ENCODE measurements at places on chromosomes 3 and 15.

GRCh38 chr15:61764981-61765380, 295.3 kb downstream of the VPS13C start:
- no peak for DNase-seq

DNA sequence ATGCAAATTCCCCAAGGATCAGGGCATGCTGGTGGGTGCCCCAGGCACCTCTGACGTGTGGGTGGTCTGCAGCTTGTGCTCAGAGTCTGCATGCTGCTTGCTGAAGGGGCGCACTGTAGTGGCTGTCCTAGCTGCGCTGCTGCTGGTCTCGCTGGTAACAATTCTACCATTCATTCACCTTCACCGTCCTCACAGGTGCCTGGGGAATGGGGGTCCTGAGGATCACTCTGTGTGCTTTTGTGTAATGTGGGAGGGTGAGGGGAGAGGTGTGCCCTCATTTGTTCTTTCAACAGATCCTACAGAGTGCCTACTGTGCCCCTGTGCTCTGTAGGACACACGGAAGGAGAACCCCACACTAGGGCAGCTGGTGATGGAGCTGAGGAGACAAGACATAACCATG, 2.1 kb upstream of the ITGA11 start:
- DNase-seq, result no peak

- DNase-seq, result no peak
These were observed 6.7 kb upstream of the TMPRSS7 start for GRCh38 chr3:112027826-112028225.

GRCh38 chr3:124407260-124407659, 323.0 kb upstream of the UMPS start:
- no peak for DNase-seq

DNA sequence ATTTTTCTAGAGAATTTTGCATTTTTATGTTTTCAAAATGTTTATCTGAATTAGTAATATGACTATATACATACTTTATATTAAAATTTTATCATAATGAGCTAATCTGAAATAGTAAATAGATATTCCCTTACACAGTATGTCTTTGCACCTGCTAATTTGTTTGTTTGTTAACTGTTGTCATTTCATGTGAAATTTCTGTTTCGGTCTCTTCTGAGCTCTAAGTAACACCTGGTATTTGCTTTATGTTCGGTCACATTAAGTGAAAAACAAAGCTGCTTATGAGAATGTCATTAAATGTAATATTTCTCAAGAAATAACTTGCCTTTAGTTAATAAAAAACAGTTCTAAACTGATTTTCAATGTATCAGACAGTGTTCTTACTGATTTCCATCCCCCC, 61.1 kb downstream of the FNDC3B start:
- DNase-seq, result no peak

GRCh38 chr3:47133641-47134040, 30.3 kb downstream of the SETD2 start:
- DNase-seq, result no peak

DNA sequence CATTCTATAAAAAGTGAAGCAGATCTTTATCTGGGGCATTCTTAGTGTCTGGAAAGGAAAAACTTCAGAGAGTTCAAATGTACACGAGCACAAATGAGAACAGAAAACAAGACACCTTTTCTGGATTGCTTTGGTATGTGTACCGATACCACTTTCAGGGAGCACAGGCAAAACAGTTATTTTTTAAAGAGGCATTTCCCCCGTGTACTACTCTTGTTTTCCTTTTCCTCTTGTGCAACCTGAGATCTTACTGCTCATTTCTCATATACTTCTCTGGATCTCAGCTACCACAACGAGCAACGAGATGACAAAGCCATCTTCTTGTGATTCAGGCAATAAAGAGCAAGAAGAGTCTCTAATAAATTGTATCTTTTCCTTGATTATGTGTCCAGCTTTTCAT, 463.6 kb downstream of the SHQ1 start:
- no peak for DNase-seq

GRCh38 chr15:85794598-85795336, at the start of gene KLHL25:
TSS of gene KLHL25 (minus strand) at chr15:85794925. CDS start at chr15:85769810, 25,115 bp downstream.
- peak; percentile 52 for DNase-seq

DNA sequence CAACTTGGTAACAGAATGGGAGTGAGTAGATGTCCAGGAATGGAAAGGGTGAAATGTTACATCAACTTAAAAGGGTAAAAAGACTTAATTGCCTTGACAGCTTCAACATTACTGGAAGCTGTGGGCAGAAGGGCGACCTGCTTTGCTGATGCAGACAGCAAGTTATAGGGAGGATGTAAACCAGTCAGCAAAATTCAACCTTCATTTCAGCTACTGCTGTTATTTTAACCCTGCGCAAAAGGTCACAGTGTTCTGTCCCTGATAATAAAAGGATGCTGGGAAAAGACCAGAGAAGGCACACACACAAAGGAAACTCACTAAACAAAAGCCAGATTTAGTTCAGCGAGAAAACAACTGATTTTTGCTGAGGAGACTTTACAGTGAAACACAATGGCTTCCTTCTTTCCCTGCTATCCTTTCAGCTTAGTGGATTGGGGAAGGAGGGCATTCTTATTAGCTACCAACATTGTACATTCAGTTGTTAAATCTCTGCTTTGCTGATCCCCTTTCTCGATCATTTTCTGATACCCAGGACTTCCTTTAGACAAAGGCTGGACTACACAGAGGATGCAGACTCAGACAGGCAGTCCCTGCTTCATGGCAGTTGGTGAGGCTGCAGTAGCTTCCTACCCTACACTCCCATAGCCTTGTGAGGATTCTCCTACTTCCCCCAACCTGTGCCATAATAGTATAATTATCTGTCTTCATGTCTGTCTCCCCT, 62.0 kb downstream of the P3H2 start:
- no peak for DNase-seq

DNA sequence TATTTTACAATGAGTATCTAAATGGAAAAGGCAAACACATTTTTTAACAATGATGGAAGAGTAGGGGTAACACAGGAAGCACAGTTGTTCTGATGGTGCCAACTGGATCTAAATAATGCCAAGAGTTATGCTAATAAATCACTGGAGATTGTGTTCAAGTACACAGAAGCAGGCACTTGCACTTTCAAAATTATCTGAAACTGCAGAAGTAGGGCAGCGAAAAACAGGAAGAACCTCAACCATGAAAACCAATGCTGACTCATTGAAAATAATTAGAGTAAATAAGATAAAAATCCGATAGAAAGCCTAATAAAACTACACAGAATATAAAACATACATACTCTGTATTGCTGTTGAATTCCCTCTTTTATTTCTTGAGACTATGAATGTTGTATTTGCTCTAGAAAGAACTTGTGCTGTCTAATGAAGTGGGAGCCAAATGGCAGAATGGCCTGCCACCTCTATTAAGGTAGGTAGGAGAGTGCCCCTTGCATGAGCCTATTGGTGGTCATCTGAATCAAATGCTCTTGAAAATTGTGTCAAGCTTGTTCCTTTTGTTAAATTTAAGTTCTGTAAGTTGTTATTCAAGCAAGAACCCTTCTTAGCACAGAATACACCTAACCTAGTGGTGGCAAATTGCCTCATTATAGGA, 93.7 kb downstream of the ABI3BP start:
- DNase-seq, result no peak

GRCh38 chr3:12046406-12046805, 42.2 kb downstream of the SYN2 start:
- no peak for DNase-seq

GRCh38 chr3:151367448-151367847, 17.1 kb downstream of the P2RY12 start:
- DNase-seq, result no peak

DNA sequence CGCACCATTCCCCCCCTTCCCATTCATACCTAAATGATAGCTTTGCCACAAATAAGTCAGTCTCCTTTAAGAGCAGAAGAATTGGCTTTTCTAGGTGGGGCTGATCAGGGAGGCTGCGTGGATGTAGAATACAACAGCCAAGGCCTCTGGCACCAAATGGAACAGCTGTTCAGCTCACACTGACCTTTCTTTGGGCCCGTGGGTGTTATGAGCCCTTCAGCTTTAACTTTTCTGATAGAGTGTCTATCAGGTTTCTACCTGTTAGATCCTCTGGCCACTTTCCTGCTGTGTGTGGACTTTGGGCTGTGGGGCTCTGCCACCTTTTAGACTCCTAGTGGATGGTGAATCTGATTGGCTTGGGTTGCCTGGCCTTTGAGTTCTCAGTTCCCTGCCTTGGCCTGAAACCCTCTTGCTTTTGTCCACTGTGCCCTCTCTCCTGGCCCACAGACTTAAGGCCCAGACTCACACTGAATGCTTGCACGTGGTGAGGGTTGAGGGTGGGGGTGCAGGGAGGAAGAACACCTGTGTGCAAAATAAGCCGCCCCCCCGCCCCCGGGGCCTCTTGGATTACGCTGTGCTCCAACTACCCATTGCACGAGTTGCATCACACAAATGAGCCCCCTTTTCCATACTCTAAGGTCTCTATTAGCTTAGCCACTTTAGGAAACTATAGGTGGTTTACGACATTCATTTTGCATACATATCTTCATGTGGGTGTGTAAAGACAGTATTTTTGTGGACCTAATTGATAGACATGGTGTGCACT, 1.3 kb upstream of the RFX7 start:
- no peak for DNase-seq

DNA sequence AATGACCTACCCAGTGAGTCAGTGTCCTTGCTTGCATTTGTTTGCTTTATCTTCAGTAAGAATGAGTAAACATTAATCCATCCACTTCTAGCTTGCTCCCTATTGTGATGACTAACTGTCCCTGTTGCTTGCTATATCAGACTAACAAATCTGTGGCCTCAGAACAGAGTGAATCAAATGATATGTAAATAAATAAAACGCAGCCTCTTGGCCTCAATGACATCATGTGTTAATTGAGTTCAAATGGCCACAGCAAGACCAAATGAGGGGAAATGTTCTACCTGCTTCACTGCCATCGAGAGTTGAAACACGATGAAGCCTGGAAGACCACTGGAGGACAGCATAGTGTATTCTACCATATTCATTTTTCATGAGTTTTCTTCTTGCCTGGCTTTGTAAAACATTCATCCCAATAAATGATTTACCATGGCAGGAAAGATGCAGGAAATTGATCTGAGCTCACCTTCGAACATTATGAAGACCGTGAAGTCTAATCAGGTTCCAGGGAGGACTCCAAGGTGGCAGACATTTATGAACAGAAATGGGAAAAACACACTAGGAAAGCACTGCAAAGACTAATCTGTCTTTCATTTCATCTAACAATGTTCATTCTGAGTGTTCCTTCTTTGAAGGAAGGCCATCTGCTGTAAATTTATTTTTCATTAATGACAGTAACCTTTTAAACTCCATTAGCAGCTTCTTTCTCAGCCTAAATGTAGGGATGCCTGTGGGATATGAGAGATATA, 1144.5 kb downstream of the TUSC7 start:
- DNase-seq, result no peak

DNA sequence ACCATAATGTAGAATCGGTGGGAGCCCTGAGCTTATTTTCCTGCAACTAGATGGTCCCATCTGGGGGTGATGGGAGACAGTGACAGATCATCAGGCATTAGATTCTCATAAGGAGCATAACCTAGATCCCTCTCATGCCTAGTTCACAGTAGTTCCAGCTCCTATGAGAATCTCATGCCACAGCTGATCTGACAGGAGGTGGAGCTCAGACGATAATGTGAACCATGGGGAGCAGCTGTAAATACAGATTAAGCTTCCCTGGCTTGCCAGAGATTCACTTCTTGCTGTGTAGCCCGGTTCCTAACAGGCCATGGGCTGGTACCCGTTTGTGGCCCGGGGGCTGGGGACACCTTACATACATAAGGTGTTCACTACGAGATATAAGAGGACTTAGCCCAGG, 67.5 kb upstream of the LRRFIP2 start:
- no peak for DNase-seq

DNA sequence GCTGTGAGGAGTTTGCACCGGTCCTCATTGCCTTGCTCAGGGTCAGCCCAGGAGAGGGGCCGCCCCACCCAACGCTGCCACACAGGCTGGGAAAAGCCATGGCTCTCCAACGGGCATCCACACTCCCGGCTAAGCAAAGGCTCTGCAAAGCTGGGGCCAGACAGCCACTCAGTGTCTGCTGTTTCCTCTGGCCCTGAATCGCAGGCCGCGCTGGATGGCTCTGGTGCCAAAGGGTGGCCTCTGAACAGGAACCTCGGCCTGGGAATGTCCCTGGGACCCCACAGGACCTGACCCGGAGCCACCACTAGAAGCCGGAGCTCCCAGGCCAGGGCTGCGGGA, 42.9 kb downstream of the RPN1 start:
- DNase-seq, result no peak

DNA sequence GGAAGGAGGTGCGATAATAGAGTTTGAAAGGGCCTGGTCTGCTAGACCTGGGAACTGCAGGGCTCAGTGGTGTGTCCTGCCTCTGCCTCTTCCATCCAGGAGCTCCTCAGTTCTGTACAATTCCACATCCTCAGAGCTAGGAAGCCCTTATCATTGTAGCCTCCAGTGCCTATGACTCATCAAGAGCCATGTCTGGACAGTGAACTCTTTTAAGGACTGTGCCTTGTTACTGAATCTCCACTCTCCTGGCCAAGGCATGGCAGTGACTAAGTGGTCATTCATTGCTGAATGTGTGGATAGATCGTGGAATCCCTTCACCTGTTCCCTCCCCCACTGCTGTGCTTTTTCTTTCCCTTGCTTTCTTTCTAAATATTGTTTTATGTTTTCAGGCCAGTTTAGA, 2.9 kb downstream of the TIMP4 start:
- DNase-seq, result no peak
